ENCODE measurements at places on chromosomes 16 and 17.

DNA sequence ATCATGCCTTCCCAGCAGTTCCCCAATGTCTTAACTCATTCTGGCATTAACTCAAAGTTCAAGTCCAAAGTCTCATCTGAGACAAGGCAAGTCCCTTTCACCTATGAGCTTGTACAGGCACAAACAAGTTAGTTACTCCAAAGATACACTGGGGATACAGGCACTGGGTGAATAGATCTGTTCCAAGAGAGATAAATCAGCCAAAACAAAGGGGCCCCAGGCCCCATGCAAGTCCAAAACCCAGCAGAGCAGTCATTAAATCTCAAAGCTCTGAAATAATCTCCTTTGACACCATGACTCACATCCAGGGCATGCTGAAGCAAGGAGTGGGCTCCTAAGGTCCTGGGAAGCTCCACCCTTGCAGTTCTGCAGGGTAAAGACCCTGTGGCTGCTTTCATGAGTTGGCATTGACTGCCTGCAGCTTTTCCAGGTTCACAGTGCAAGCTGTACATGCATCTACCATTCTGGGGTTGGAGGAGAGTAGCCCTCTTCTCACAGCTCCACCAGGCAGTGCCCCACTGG, 332.2 kb upstream of the KIF2B start:
- no peak for DNase-seq

GRCh38 chr17:70265471-70265870, 96.1 kb downstream of the KCNJ2 start:
- DNase-seq: no peak

- DNase-seq: no peak
Observed at GRCh38 chr17:78306913-78307312, 53.0 kb downstream of the SOCS3 start.

DNA sequence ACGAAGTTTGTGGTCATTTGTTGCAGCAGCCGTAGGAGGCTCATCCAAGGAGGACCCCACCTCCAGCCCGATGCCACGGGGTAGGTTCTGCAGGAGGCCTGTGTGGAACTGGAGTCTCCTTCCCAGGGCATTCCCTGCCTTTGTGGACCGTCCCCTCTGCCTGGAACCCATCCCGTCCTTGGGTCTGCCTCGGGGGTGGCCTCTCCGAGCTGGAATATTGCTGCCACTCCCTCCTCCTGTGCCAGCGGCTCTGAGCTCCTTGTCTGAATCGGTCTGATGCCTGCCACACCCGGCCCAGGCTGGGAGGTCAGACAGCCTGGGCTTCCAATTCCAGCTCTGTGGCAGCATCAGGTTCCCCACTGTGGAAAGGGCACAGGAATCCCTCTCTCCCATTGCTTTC, 18.8 kb downstream of the DOC2B start:
- no peak for DNase-seq

GRCh38 chr16:49213594-49213993, 68.0 kb downstream of the CBLN1 start:
- DNase-seq: no peak

DNA sequence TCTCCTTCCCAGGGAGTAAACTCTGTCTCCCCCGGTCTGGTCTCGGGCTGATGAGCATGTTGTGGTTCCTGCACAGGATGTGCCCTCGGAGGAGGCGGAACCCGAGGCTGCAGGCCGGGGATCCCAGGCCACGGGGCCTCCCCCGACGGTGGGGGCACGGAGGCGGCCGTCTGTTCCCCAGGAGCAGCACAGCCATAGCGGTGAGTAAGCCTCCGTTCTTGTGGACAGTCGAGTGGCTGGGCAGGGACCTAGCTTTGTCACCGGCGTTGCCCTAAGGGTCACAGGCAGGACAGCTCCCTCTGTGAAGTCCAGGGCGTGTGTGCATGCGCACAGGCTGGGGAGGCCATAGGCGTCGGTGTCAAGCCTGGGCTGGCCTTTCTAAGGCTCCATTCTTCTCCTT, 3.5 kb downstream of the ZNF213 start:
- no peak for DNase-seq

- DNase-seq: no peak
Observed at GRCh38 chr17:36196131-36196486, 449 bp downstream of the CCL3L1 start.

DNA sequence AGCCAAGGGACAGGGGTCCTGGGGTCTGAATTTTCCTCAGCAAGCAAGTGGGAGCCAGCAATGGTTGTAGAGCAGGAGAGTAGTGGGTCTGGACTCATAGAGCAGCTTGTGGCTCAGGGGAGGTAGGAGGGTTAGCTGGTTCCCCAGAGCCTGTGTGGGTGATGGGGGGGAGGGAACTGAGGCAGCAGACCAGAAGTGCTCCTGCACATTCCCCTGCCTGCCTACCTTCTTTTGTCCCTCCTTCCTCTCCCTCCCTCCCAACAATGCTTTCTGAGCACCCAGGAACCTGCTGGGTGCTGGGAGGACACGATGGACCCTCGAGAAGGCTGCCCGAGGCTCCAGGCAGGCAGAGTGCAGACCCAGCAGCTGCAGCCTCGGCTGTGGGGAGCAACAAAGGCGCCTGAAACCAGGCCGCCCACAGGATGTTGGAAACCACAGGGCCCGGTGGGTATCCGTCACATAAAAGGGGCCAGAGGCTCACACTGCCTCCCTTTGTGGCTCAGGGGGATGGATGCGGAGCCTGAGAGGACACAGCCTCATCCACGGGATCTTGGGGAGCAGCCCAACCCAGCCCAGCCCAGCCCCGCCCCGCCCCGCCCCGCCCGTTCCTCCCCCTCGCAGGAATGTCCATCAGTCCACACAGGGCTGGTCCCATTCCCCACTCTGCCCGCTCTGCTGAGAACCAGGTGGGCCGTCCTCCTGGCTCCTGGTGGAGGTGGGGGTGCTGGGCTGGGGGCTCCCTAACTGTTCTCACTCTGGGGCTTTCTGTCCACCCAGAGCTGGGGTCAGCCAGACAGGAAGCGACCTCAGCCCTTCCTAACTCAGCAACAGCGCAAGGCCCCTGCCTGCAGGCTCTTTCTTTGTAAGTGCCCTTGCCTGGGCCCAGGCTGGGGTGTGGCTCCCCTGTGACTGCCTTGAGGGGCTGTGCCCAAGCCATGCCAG, 1.7 kb upstream of the NLRC3 start:
- no peak for DNase-seq

DNA sequence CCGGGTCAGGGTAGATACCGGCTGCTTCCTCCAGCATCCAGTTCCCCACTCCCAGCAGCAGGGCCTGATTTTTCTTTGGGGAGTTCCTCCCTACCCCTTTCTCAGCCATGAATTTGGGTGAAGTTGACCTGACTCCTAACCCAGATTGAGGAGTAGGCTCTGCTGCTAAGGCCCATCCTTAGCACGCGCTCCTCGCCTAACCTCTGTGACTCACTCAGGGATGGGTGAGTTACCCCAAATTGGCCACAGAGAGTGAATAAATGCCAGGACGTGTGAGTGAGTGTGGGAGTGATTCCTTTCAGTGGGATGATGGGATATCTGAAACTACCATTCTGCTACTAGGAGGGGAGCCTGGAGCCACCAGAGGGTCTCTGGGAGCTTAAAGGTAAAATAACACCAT, 28.9 kb upstream of the ABCC12 start:
- no peak for DNase-seq

- no peak for DNase-seq
Observed at GRCh38 chr17:35407531-35407930, 24.8 kb downstream of the SLFN12 start.

GRCh38 chr16:11273721-11274324, 394 bp upstream of the PRM3 start:
- no peak for DNase-seq

DNA sequence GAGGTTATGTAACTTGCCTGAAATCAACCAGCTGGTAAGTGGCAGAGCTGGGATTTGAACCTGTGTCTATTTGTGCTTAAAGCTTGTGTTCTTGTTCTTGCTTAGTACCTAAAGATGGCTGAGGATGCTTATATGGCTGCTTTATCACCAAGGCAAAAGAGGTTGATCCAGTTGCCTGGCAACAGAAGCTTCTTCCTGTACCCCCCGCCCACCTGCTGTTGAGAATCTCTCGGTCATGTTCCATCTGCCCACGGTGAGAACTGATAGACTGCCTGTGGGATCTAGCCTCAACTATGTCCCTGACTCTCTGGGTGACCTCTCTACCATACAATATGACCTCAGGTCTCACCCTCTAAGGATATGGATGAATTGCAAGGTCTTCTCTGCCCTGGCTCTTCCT, 60.7 kb downstream of the ABCC6 start:
- DNase-seq: no peak

DNA sequence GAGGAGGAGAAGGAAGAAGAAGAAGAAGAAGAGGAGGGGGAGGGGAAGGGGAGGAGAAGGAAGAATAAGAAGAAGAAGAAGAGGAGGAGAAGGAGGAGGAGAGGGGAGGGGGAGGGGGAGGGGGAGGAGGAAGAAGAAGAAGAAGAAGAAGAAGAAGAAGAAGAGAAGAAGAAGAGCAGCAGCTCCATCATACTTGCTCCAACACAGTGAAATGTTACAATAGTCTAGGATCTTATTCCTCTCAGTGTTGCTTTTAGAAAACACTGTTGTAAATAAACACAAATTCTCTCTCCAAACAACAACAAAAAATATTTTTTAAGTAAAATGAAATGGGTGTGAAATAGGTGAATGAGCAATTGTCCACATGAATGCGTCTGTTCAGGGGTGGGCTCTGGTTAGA, 126.6 kb upstream of the KCNJ16 start:
- DNase-seq: no peak

DNA sequence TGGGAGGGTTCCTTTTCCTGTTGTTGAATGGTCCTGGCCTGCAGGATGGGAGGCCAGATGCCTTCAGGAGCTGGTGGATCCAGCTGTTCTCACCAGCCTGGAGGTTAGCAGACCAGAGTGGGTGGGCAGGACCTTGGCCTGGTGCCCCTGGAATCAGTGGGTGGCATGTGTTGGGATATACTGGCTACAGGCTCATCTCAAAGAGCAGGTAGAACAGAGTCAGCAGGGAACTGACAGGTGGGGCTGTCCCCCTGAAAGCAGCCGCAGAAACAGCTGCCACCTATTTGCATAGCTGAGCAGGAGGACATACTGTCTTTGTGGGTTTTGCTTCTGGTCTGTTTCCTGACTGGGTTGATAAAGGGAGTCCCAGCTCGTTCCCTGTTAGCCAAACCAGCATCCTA, 144.1 kb downstream of the RAB11FIP4 start:
- no peak for DNase-seq

DNA sequence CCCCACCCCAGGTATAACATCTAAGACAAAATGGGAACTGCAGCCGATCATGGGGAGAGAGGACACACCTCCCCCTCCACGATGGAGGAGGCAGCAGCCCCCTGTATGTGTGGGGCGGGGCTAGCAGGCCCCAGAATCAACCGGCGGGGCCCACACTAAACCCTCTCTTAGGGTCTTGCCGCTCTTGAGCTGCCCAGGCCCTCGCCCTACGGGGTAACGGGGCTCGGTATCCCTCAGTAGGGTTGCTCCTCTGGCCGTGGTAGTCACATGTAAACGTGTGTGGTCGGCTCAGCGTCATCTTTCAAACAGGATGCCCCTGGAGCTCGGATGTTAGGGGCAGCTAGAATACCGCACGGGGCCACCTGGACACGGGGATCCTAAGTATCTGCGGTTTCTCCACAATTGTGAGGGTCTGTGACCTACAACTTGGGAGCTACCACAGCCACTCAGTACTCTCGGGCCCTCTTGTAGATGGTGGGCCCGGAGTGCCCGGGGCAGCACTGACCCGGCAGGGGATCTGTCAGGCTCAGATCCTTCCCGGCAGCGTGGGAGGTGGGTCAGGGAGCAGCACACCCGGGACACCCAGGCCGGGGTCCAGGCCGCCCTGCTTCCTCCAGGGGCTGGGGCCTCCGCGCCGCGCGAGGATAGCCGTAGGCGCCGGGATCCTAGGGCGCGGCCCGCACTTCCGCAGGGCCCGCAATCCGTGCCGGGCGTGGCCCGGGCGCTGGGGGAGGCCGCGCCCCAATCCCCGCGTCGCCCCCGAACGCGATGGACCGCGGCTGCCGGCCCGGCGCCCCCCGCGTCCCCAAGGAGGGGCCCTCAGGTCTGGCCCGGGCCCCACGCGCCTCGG, 781 bp downstream of the ARHGDIA start:
- DNase-seq: no peak

DNA sequence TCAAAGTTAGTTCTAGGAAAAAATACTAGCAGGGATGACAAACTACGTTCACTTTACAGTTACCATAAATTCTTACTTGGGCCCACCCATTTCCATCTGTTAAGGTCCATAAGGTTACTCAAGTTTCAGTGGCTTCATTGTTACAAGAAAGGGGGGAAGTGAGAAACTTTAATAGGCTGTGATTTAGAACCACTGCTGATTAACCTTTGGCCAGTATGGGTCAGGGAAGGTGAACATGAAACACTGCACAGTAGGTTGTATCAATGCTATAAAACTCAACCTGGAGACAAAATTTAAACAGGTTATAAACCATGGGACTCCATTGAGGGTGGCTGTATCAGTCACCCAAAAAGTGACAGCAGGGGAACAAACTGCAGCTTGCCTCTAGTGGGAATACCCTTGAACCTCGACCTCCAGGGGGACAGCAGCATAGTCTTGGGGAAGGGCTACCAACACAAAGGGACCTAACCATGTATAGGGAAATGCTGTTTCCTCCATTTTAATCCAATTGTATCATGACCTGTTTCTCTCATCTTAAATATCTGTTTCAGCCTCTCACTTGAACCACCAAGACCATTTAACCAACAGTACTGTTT, 10.4 kb downstream of the PTRH2 start:
- DNase-seq: no peak

GRCh38 chr17:41907185-41907556, 11.6 kb downstream of the ACLY start:
- no peak for DNase-seq

DNA sequence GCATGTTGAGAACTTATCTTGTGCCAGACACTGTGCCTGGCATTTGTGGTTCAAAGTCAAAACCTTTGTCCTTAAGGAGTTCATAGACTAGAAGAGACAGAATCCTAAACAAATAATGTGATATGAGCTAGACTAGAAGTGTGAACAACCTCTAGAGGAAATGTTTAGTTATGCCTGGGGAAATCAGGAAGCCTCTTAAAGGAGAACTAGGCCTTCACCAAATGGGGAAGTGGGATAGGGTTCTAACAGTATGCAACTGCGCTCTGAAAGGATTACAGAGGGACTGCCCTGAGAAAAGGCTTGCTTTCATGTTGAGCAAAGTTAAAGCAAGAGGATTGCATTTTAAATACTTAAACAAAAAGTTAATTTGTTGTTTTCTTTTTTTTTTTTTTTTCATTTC, 4.9 kb downstream of the RUNDC1 start:
- DNase-seq: no peak

GRCh38 chr17:251531-251930, 70.1 kb upstream of the DOC2B start:
- no peak for DNase-seq

GRCh38 chr16:20678242-20678641, 19.2 kb downstream of the ACSM1 start:
- DNase-seq: no peak

DNA sequence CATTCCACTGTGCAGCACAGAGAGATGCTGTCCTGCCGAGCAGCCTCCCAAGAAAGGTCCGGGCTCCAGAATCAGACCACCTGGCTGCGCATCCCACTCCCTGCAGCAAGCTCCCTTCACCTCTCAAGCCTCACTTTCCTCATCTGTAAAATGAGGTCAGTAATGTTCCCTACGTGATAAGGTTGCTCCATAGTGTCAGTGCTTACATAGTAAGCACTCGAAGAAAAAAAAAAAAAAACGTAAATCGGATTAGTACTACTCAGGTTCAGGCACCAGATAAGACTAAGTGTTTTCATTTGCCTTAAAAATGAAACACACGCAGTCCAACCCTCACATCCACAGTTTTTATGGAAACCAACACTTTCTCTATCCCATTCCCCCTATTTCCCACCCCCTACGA, 76.7 kb downstream of the CCT6B start:
- no peak for DNase-seq

GRCh38 chr17:29073520-29073919, 30.6 kb downstream of the PIPOX start:
- no peak for DNase-seq
